Activated naive CD4-positive, alpha-beta T cell treated with anti-CD3 and anti-CD28 coated beads, Interleukin-2, amount 50 U/mL, for 72 hours (primary cell): ENCODE measurements at places on chromosomes 1 and 21. TPM values are rescaled to one million over a fixed set of nuclear protein-coding genes. Genes with fewer than 3 reads are reported as not detected.

TDRD5 gene
- not detected for total RNA-seq

GPR61 gene
- 0.57 TPM for total RNA-seq

TGFB2 gene
- not detected for total RNA-seq

OR2L3 gene
- total RNA-seq, result not detected

INPP5B gene
- 52.7 TPM for total RNA-seq

CLDN17 gene
- total RNA-seq, result not detected

C8B gene
- total RNA-seq, result not detected
